Iris pigment epithelial cell (primary cell): ENCODE measurements at places on chromosomes 4 and X.

DNA sequence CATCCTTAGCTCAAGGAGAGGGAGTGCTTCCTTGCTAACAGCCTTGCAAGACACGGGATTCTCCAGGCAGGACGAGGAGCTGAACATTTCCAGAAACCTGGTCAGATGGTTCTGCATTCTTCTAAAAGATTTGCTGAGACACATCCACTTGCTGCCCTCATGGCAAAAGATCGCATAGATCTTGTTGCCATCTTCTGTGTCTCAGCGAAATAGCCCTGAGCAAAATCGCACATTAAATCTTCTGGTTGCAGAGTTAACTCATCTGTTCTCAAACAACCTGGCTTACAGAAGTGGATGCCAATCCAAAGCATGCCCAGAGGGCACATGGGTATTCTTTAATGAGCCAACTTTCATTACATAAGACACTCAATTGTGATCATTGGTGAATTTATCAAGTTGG is 167.5 kb downstream of the PRKX start:
- DNase-seq: no peak

GRCh38 chr4:15003401-15003890 is 1.2 kb downstream of the CPEB2 start:
- peak; percentile 54 for DNase-seq

GRCh38 chr4:86278126-86278525 is 81.7 kb downstream of the MAPK10 start:
- DNase-seq: no peak

DNA sequence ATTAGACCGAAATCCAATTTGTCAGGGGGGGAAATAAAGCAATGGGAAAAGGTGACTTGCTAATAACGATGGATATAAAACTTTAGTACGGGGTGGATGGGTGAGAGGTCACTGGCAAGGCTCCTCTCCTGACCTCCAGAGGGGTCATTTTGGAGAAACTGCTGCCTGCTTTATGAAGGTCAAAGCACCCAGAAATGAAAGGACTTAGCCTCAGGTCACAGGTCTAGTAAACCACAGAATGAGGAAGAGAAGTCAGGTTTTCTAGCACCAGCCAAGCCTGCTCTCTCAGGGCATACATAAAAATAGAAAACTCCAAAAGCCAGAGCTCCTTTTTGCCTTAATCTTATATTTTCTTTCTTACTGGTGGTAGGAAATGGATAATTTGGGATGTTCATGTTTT is 134.2 kb downstream of the SHROOM3 start:
- no peak for DNase-seq
